ENCODE measurements at places on chromosomes 5 and 9. TPM values are rescaled to one million over a fixed set of nuclear protein-coding genes. Genes with fewer than 3 reads are reported as not detected.

HTR1A gene
- not detected for total RNA-seq

GRCh38 chr9:21684831-21685362, 117.5 kb upstream of the MTAP start:
- DNase-seq, result no peak

ARL14EPL gene
- total RNA-seq, result not detected

SMIM33 gene
- 3.7 TPM for total RNA-seq

DNA sequence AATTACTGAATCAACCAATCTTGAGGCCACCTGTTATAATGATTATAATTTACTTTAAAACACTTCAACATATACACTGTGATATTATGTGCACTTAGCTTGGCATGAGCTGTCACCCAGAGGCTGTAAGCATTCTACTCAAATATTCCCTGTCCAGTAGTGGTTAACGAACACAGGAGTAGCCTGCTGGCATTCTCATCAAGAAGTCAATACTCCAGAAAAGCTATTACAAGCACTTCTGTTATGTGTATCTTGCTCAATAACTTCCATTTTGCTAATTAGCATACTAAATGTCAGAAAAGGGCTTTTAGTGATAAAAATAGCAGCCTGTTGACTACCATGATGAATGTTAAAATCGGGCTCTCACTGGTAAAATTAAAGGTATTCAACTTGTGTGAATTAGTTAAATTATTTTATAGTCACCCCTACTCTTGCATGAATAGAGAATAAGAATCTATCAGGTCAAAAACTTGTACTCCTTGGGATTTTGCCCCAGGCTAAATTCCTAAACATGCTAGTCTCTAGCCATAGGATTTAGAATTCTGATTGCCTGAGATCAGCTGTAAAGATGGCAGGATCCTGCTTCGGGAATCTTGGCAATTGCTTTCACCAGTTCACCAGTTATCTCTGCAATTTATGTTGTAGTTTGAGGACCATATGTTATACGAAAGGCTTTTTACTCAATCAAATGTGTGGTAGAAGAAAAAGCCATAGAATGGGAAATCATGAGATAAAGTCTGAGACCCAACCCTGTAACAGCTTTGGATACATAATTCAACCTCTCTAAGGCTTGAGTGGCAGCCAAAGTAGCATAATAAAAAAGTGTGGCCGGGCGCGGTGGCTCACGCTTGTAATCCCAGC, 43.4 kb upstream of the PAM start:
- DNase-seq, result no peak

DNA sequence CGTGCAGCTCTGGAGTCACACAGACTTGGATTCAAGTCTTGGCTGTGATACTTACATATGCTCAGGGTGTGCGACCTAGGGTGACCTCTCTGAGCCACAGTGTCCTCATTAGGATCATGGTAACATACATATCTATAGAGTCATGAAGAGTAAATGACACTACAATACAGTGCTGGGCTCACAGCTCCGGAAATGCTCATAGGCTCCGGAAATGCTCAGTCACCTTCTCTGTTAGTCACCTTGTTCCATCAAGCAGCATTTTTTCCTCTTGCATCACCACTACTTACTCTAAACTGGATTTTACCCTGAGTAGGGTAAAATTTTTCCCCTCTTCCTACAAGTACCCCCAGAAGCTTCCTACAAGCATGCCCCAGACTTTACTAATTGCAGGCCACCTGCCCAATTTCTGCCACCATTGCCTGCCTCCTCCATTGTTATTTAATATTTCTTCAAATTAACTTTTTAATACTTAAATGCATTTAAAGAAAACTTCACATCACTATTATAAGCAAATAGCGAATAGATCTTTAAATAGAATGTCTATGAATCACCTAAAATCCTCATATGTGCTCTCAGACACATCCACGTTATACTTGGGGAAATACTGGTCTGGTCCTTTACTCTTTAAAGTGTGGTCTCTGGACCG, 147.6 kb upstream of the SPRY4 start:
- no peak for DNase-seq

DNA sequence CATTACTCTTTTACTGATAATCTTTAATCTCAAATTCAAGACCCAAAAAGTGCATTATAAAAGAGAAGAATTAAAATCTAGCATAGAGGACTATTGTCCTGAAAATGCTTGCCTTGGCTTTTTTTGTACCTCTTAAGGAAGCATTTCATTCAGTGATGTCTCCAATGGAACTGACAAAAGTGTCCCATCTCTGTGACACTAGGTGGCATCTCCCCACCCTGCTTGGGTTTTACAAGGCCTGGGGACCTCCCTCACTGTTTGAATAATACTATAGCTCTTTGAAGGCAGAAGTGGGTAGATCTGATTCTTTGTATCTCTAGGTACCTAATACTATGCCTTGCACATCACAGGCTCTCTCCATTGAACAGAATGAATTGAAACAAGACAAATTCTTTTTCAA, 180.6 kb downstream of the EPB41L4A start:
- no peak for DNase-seq

Data from left colon (tissue), 2 donors.